ENCODE measurements at places on chromosomes 2 and 18.

DNA sequence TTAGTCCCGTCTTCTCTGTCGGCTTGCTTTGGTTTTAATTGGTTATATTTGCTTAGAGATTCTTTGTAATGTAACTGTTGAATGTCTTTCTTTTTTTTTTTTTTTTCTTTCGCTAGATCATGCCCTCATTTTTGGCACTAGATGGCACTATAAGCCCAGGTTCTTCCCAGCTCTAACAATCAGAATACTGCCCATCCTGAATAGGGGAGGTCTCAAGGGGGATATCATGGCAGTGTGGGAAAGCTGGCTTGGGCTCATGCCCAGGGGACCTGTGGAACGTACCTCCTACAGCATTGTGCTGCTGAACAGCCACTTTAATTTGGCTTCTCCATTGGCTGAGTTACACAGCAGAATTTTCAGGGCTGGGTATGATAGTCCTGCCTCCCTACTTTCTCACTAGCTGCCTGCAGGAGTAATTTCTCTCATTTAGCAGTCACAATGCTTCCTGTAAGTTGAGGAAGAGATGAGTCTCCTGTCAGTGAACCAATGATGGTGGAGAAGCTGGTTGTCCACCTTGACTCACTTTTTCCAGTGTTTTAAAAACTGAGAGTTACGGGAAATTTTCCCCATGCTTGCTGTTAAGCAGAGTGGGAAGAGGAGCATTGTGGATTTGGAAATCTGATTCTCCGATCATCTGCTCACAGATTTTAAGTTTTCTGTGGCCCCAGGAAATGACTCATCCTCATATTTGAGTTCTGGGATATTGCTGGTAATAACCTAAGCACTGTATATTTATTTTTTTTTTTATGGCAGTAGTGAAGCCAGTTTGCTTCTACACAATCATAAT lies 47.2 kb downstream of the RAD51AP2 start:
- DNase-seq, result no peak

DNA sequence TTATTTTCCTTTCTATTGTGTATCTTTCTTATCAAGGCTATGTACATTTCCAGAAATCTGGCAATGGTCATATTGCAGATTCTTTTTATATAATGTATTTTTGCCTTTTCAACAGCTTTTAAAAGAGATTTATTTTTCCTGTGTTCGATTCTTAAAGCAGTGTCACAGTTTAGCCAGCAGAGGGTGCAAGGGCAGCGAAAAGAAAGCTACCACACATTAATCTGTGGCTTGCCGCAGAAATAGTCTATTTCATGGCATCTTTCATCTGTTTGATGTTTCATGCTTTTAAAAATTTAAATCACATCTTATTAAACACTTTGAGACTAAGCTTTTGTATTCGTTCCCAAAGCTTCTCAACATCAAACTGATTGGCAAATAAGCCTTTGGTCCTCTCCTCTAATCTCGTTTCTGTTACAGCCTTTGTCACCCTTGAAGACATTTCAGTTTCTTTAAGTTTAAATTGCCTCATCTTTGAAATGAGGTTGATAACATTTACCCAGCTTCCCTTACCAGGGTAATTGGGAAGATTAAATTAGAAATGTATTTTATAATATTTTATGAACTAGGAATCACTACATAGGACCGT lies 73.3 kb downstream of the PIK3C3 start:
- DNase-seq, result peak; percentile 43

GRCh38 chr18:55589625-55590291 lies 1.8 kb upstream of the TCF4 start:
- DNase-seq, result peak; percentile 94

DNA sequence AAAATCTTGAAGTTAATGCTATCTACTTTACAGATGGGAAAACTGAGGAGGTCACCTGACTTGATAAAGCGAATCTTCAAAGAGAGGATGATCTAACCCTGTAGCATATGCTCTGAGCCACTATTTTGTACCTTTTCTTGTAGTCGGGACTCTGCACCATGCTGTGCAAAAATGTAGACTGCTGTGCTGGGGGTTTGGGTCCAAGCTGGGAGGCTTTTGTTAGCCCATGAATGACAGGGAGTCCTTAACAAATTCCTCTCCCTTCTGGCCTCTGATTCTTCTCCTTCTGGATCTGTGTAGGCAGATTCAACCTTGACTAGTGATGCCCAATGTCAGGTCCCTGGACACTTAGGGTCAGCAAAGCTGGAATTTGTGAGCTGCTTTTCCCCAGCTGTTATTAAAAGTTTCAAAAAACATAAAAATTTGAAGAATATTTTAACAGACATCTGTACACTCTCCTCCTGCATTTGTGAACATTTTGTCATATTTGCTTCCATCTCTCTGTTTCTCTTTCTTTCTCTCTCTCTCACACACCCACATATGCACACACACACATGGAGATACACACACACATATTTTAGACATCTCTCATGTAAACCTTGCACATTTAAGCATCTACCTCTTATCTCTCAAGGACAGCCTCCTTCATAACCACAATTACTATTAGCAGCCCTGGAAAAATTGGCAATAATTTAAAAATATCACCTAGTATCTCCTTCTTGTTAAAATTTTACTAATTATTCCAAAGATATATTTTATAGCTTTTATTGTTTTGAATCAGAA lies 335.0 kb upstream of the TRIB2 start:
- DNase-seq, result no peak

GRCh38 chr2:30155889-30156658 lies 9.3 kb downstream of the YPEL5 start:
- no peak for DNase-seq

GRCh38 chr2:240170354-240170735 lies 29.9 kb upstream of the OTOS start:
- no peak for DNase-seq

DNA sequence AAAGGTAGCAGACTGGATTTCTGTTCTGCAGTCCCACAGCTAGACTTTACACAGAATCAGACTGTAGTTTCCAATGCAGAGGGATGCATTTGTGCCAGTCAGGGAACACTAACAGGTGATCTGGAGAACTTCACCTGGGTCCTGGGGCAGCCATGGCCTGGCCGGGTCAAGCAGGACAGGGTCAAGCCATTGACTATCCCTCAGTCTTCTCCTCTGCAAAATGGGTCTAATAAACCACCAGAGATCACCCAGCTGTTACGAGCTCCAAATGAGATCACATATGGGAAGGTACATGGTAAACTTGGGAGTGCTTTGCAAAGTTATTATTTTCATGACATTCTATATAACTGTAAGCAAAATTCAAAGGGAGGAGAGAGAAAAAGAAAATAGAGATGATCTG lies 294.1 kb downstream of the CDCA7 start:
- no peak for DNase-seq

DNA sequence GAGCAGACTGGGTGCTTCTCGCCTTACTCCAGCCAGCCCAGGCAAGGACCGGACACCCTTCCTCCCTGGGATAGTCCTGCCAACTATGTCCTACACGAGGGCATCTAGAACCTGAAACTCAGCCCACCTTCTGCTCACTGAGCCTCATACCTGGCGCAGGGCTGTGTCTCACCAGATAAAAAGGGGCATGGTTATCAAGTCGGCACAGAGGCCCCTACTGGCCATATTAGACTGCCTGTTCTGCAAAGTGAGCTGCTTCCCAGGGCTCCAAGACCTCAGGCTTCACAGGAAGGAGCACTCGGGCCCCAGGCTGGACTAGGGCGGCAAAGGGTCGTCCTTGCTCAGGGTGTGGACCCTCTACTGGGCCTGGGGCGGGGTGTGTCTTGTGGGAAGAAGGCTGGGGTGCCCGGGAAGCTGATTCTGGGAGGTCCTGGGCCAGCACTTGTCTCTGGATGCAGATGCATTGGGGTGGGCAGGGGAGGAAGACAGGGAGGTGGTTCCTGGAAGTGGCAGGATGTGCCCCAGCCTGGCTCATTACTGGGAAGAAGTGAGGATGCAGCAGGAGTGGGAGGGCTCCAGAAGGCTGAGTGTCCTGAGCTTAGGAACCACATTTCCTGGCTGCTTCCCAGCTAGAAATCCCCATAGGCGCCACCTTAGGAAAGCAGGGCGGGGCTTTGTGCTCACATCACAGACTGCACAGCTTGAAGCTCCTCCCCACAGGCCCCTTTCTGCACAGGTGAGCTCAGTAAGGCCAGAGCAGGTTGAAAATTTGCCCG lies 19.6 kb downstream of the EHD3 start:
- no peak for DNase-seq

GRCh38 chr2:30503007-30503694 lies 56.1 kb downstream of the LCLAT1 start:
- no peak for DNase-seq

DNA sequence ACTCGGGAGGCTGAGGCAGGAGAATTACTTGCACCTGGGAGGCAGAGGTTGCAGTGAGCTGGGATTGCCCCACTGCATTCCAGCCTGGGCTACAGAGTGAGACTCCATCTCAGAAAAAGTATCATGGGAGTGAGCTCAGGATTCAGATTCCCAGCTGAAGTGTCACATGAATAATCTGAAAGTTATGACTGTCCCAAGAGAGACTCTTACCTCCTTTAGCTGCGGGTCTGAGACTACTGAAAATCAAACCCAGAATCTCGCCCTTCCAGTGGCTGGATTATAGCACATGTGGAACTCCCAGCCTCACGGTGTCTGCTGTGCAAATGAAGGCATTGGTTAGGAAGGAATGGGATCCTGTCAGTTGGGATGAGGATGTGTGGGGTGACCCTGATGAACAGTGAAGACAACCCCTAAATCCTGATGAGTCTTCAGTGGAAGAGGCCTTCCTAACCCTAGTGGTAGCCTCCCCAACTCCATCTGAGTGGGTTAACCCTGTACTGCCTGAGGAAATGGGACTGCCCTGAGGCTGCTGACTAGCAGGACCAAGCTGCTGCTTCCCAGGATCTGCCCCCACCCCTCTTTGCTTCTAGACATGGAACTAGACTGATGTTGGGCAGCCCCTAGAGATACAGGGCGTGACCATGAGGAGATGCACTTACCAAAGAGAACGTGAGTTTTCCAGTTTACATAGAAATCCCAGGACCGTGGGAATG lies 16.5 kb downstream of the BOK start:
- no peak for DNase-seq

DNA sequence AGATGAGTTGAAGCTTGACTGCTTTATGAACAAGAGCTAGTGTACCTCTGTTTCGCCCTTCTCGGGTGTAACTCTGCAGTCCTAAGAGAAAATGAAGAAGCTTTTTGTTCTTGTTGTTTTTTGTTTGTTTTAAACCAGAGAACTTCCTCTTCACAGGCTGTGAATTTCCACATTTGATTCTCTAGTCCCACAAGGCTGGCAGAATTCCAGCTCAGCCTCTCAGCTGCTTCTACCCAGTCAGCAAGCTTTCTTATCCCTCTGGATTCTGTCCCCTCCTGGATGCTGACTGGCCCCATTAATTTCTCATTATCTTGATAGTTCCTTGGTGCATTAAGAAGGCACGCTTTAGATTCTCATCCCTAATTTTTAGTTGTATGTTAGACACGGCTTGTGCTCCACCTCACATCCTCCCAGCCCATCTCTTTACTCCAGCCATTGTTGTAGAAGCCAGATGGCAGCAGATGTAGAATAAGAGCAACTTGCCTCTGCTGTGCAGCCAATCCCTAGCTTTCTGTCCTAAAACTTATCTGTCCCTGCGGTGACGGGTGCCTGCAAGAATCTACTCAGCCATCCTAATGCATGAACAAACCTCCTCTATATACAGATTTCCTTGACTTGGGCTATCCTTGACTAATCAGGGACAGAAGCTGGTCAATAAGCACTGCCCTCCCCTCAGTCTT lies 12.3 kb upstream of the RESP18 start:
- peak; percentile 59 for DNase-seq

DNA sequence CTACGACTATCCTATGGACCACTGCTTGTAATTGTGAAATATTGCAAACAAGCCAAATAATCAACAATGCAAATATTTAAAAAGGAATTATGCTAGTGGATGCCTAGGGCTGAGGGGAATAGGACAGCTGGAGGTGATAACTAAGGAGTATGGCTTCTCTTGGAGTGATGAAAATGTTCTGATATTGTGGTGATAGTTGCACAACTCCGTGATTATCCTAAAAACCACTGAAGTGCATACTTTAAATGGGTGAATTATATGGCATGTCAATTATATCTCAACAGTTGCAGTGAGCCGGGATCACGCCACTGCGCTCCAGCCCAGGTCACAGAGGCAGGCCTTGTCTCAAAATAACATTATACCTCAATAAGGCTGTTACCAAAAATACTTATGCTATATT lies 125.1 kb upstream of the SH3BP4 start:
- DNase-seq, result no peak

DNA sequence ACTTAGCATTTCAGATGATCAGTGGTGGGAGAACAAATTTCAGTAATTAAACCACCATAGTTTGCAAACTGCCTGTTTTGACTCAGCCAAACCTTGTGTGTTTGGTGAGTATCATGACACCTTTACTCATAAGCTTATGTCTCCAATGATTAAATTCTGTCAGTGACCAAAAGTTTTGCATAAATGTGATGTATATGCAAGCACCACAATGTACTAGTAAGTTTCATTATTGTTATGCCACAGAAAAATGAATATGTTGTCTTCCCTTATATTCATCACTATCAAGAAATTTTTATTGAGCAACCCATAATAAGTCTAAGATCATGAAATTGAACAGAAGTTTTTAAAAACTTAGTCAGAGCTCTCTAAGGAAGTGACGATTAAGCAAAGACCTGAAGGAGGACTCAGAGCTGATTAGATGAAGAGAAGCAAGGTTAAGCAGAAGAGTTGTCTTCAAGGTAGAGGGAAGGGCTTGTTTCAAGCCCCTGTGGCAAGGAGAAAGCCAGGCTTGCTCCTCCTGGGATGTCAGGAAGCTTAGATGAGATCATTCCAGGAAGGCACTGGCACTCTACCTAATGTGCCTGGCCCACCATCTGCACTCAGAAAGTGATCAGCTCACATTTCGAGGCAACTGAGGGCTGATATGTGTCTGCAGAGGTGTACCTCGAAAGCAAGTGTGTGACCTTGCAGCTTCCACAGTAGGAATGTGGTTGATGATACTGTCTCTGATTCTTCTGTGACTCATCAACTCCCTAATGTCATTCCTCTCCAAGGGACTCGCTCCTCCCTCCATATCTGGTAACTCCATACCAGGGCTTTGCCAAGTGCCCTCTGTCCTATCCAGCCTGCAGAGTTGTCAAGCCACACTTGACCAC lies 54.7 kb downstream of the KCTD18 start:
- no peak for DNase-seq

DNA sequence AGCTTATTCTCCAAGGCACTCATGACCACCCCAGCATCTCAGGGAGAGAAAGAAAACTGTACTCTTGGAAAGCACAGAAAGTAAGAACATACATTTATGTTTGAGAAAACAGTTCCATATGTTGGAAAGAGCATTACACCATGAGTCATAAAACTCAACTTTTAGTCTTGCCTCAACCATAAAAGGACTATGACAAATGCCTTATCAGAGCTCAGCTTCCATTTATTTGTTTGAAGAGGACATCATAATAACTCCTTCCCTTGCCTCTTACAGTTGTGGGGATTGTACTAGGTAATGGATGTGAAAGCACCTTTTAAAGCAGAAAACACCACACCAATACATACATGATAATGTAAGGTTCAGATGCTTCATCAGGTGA lies 370.8 kb downstream of the LNPK start:
- DNase-seq, result no peak

GRCh38 chr2:113861740-113862139 lies 28.1 kb upstream of the ACTR3 start:
- DNase-seq, result no peak

Measured in globus pallidus (tissue), 1 donor.